ENCODE measurements at places on chromosomes 11 and 22.
A peak's percentile ranks its signal among the peaks of the same experiment; 100 is the strongest.

DNA sequence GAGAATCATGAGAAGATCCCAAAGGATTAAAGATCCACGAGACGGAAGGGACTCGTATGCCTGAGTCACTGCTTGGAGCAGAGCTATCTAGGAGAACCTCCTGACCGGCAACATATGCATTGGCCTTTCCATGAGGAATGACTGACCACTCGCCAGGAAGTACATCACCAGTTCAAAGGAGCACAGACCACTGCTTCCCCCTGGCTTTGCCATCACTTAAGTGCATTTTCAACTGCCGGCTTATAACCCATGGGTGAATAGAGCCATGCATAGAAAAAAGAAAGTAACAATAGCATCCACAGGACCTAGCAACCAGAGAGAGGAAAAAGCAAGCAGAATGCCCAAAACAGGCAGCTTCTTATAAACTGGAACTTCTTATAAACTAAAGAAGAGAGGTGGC, 98.3 kb upstream of the ZC3H12C start:
- no peak for DNase-seq

DNA sequence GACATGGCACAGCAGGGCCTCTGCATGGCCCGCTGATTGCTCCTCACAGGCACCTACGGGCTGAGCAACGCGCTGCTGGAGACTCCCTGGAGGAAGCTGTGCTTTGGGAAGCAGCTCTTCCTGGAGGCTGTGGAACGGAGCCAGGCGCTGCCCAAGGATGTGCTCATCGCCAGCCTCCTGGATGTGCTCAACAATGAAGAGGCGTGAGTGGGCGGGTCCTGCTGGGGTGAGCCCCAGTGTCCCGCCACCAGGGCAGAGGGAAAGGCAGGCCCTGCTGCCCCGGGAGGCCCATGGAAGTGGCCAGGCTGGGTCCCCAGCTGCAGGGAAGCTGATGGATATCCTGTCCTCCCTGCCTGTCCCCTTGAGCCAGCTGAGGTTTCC, 18.6 kb upstream of the DGCR8 start:
- DNase-seq, result no peak

- DNase-seq, result no peak
Observed at GRCh38 chr11:61149624-61150615, 11.3 kb downstream of the VPS37C start.

DNA sequence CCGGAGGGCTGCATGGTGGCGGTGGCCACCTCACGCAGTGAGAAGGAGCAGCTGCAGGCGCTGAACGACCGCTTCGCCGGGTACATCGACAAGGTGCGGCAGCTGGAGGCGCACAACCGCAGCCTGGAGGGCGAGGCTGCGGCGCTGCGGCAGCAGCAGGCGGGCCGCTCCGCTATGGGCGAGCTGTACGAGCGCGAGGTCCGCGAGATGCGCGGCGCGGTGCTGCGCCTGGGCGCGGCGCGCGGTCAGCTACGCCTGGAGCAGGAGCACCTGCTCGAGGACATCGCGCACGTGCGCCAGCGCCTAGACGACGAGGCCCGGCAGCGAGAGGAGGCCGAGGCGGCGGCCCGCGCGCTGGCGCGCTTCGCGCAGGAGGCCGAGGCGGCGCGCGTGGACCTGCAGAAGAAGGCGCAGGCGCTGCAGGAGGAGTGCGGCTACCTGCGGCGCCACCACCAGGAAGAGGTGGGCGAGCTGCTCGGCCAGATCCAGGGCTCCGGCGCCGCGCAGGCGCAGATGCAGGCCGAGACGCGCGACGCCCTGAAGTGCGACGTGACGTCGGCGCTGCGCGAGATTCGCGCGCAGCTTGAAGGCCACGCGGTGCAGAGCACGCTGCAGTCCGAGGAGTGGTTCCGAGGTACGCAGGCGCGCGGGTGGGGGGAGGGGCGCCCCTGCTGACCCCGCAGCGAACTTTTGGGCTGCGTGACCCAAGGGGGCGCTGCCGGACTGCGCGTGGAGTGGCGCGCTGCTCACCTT, 670 bp downstream of the NEFH start:
- peak; percentile 36 for DNase-seq

GRCh38 chr11:126920833-126921232, 79.7 kb downstream of the KIRREL3 start:
- DNase-seq, result no peak

DNA sequence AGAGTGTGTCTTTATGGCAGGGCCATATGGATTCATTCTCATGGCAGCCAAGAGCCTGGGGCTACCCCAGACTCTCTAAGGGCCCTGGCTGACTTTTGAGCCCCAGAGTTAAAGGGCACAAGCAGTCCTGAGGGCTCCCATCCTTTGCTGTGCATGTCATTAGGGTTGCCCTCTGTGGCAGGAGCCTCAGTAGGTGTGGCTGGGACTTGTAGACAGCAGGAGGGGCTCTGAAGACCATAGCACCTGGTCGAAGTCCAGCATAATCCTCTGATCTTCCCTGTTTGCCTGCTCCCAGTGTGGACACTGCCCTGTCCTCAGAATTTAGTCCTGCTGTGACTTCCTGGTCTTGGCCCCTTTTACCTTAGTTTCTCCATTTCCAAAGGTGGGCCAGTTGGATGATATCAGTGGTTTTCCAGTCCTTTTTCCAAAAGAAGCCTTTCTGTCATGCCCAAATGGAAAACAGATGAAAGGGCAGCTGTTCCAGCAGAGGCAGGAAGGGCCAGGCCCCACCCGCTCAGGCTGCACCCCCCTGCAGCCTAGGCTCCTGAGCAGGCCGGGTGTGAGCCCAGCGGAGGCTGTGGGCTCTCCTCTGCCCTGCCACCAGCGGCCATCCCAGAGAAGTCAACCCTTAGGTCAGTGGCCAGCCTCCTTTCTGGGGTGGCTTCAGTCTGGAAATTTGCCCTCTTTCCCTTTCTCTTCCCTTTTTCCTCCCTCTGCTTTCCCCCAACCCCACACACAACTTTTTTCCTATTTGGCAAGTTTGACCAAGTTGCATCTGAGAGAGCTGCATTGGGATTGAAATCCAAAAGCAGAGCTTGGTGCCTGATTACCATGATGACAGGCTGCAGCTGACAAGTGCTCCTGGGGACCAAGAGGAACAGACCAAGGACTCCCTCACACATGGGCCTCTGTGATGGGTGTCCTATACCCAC, 32.8 kb upstream of the SUSD2 start:
- DNase-seq, result no peak

- no peak for DNase-seq
Observed at GRCh38 chr11:129370715-129371114, 4.9 kb upstream of the BARX2 start.

- peak; percentile 95 for DNase-seq
Observed at GRCh38 chr11:2901854-2902783, 16.5 kb upstream of the CDKN1C start.

DNA sequence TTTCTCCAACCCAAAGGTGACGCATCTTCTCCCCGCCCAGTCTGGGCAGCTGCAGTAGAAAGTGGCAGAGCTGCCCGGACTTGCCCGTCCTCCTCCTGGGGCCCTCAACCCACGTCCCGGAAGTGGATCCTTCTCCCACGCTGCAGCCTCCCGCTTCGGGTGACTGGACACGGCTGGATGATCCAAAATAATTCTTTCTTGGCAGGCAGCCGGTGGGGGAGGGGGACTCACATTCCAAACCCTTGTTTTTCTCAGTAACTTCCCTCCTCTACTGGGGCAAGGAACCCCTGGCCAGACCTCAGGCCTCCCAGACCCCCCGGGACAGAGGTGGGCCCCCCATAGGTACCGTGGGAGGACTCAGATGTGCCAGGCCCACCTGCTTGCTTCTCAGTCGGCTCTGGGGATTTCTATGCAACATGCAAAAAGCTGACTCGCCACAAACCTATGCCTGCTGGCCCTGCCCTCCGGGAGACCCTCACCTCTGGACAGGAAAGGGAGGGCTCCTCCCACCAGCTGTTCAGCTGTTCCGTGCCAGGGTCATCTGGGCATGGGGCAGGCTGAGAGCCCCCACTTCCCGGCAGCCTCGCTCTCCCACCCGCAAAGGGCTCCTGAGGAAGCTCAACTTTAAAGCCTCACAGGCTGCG, 1.4 kb downstream of the PLXNB2 start:
- DNase-seq, result no peak

Measured in stimulated activated CD8-positive, alpha-beta memory T cell treated with anti-CD3 and anti-CD28 coated beads, Interleukin-2, amount 100 ng/mL, for 48 hours (primary cell).